Activated T-cell treated with anti-CD3 and anti-CD28 coated beads, Interleukin-2, amount 50 U/mL, for 1 hour (primary cell): ENCODE measurements at places on chromosomes 6 and 20.
A peak's percentile ranks its signal among the peaks of the same experiment; 100 is the strongest.

DNA sequence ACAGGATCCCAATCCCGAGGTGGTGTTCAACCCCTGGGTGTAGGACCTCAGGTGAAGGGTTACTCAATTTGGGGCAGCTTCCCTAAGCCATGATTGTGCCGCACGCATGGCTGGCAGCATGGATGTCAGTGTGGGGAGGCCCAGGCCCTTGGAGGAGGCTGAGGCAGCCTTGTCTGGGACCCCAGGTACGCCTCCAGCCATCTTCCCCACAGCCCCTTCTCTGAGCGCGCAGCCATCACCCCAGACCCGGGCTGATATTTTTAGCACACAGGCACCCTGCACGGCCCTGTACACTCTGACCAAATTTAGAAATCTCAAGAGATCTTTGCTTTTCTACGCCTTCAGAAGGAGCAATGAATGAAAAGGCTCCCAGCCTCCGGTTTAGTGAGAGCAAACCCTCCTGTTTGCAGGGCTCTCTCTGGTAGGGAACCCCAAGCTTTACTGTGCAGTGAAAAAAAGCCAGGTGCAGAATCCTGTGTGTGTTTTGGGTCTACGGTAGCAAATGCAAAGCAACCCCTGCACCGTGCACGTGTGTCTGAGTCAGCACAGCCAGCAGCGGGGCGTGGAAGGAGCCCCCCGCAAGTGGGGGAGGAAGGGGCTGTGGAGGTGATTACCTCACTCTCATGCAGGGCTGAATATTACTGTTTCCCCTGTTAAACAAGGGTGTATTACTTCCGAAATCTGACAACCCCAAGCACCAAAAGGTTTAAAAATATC, 44.3 kb downstream of the CTCFL start:
- DNase-seq, result peak; percentile 47

GRCh38 chr6:78528926-78529325, 338.4 kb upstream of the IRAK1BP1 start:
- no peak for DNase-seq

GRCh38 chr6:14638435-14638905, 520.9 kb downstream of the CD83 start:
- DNase-seq, result no peak

- DNase-seq, result peak; percentile 67
Measured at GRCh38 chr20:45933266-45934045, 1.0 kb upstream of the PCIF1 start.

DNA sequence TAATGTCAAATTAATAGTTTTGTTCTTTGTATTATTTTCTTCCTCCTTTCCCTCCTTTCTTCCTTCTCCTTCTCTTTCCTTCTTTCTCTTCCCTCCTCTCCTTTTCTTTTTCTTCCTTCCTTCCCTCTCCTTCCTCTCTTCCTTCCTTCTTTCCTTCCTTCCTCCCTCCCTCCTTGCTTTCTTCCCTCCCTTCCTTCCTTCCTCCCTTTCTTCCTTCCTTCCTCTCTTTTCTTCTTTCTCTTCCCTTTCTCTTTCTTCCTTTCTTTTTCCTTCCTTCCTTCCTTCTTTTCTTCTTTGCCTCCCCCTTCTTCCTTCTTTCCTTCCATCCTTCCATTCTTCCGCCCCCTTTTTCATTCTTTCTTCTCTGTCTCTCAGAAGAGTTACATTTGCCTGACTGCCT, 518.2 kb upstream of the ID4 start:
- no peak for DNase-seq

GRCh38 chr6:159984268-159984786, 15.4 kb downstream of the IGF2R start:
- no peak for DNase-seq

DNA sequence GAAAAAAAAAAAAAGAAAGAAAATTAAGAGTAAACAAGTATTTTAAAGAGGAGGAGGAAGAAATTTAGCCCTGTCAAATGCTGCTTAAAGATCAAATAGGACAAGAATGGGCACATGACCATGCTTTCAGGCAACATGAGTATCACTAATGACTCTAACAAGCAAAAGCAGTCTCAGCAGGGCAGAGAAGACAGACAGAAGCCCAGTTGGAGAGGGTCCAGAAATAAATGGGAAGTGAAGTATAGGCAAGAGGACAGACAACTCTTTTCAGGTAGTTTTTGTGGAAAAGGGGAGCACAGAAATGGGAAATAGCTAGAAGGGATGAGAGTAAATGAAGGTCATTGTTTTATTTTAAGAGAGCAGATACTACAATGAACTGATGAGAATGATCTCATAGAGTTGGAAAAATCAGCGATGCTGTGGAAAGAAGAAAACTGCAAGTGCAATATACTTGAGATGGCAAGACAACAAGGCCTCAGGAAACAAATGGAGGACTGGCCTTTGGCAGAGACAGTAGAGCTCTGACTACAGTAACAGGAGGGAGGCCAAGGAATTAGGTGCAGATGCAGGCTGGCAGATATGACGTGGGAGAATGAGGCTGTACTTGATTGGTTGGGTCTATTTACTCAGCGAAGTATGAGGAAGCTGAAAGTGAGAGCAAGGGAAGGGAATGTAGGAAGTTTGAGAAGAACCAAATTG, 40.3 kb downstream of the KIF6 start:
- no peak for DNase-seq

DNA sequence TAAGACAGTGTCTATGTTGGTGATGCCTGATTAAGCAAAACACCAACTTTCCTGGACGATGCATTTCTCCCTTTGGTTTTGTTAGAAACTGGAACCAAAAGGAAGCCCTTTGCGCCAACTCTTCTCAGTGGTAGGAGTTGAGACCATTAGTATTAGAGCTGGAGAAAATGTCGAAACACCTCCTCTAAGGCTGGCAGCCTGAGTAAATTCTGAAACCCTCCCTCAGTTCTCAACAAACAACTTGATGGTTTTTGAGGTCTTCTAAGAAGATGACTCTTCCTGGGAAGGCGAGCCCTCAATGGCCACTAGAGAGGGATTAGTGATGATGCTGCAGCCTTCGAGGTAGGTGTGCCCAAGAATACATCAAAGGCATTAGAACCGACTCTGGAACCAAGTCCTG, 78.4 kb upstream of the CCN6 start:
- DNase-seq, result no peak

GRCh38 chr6:61809004-61809595, 476.9 kb downstream of the KHDRBS2 start:
- no peak for DNase-seq

GRCh38 chr6:105995391-105995865, 90.7 kb upstream of the PRDM1 start:
- DNase-seq, result no peak

DNA sequence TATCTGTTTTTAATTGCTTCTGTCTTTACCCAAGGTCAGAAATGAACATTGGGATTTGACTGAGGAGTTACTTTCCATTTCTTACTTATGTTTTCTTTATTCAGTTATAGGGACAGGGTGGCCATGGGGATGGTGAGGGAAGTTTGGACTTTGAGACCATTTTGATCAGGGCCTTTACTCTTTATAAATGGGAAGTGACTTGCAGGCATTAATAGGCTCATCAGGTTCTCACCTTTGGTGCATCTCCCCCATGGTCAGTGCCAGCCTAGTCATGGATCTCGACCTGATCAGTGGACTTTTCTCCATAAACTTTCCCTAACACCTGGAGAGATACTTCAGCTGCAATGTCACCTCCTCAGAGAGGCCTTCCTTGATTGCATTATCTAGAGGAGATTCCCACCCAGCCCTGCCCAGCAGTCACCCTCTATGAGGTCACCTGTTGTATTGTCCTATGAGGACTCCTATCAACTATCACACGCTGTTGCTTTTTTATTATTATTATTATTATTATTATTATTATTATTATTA, 16.8 kb upstream of the ZMYND8 start:
- no peak for DNase-seq

GRCh38 chr20:20304942-20305341, 63.0 kb upstream of the INSM1 start:
- DNase-seq, result no peak

DNA sequence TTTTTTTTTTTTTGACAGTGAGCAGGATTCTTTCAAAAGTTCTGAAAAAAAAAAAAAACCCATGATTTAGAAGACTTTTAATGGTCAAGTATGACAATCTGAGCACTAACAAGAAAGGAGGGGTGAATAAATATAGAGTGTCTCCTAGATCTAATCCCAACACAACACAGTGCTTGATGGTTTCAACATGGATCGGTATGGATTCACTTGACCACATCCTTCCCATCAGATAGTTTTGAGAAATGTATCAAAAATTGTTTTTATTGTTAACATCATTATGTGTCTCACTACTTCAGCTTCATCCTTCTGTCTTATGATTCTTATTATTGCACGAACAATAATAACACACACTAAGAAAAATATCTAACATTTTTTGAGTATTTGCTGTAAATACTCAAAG, 21.0 kb downstream of the KIF13A start:
- no peak for DNase-seq

DNA sequence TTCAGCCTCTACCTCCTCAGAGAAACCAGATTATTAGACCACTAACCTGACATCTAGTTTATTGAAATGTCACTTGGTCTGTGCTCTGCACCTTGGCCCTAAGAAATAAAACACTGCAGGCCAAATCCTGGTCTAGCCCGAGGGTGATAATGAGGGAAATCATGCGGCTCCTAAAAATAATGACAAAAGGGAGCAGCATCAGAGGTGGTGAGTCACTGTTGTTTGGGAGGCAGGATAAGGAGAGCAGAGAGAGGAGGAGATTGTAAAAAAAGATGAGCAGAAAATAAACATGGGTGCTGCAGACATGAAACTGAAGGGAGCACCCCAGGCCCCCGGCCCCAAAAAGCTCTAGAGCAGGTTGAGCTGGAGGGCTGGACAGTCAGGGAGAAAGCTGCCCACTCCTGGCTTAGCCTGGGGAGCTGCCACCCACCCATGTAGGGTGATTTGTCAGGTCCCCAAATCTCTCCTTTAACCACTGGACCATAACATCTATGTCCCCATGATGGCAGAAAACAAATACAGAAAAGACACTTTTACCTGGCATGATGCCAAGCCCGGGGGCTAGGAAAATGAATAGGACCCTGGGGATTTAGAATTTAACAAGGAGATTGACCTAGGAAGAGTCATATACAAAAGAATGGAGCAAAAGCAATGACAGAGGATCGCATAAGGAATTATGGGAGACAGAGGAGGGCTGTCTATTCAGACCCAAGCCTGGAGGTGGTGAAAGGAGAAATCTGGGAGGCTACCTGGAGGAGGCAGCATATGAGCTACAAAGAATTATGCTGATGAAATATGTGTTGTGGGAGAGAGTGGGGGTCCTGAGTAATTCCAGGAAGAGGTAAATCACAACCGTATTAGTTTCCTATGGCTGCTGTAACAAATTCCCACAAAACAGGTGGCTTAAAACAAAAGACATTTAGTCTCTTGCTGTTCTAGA, 103.7 kb downstream of the SNAP25 start:
- no peak for DNase-seq

DNA sequence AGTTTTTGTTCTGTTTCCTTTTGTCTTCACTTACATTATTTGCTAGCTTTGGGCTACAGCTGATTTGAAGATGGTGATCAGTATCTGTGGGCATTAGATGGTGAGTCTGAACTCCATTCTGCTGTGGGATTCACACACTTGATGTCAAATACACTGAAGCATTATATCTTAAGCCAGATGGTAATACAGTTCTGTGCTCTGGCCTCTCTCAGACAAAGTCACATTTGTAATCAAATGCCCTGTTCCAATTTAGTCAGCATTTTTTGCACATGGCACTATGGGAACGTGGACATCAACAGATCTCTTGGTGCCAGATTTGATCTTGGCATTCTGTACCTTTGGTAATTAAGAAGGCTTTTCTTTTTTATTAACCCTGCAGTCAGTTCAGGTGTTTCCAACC, 56.0 kb downstream of the SASH1 start:
- no peak for DNase-seq

DNA sequence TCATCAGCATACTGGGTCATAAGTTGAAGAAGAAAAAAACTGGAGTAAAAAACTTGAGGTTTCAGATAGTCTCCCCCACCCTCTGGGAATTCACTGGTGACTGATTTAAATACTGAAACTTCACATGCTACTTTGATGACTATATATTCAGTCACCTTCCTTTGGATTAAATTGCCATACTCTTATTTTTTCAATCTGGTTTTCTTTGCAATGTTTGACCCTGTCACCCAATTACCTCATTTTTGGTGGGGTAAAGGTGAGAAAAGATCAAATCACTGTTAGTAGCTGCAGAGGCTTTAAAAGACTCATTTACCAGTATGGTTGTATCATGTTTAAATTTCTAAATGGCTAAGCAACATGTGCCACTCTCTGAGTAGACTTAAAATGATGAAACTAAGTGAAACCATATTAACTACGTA, 862.7 kb upstream of the FLRT3 start:
- no peak for DNase-seq

GRCh38 chr6:119132261-119132981, 54.0 kb upstream of the FAM184A start:
- DNase-seq, result no peak

- DNase-seq, result no peak
Measured at GRCh38 chr6:116445102-116445501, 16.1 kb upstream of the CALHM6 start.

DNA sequence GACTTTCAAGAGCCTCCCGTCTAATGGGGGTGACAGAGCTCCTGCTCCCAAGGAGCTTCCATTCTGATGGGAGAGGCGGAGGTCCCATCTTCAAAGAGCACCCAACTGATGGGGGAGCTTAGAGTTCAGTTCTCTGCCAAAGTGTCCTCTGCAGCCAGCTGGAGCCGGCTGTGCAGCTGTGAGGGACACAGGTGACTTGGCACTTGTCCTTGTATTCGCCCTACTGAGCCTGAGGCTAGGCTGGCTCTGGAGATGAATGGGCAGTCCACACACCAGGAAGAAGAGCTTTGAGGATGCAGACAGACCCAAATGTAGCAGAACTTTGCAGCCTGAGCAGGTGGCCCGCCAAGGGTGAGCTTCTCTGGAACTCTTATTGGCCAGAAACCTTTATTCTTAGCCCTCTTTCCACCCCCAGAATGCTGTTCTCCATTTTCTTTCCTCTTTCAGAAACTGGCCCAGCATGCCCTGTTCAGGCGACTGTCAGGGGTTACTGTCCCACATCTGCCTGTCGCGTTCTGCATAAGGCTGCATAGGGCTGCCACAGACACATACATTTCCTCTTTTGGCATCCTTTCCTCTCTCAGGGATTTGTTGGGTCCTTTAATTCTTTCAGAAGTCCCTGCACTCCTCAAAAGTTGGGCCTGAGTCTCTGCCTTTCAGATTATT, 108.7 kb upstream of the LRFN2 start:
- DNase-seq, result no peak

DNA sequence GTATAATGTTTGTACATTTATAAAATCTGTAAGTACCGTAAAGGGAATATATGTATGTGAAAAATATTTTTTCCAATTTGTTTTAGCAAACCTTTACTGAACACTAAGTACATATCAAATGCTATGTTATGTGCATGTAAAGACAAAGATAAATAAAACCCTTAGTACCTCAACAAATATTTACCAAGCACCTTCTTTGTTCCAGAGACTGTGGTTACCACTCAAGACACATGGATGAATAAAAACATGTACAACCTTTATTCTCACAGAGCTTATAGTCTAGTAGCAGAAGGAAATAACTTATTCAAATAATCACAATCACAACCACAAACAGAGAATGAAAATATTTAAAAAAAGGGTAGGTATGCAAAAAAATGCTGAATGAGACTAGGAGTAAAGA, 17.5 kb downstream of the TMX4 start:
- DNase-seq, result no peak

- no peak for DNase-seq
Measured at GRCh38 chr6:138161088-138161337, 726 bp upstream of the ARFGEF3 start.

GRCh38 chr6:43753570-43754183, 16.3 kb upstream of the VEGFA start:
- DNase-seq, result no peak

- DNase-seq, result no peak
Measured at GRCh38 chr6:160742090-160742489, 40.0 kb downstream of the PLG start.
